Endothelial cell (in vitro differentiated cells): ENCODE measurements at places on chromosomes 7 and 10. TPM values are rescaled to one million over a fixed set of nuclear protein-coding genes. Genes with fewer than 3 reads are reported as not detected.

GRCh38 chr7:88845091-88845490, 49.6 kb upstream of the TEX47 start:
- DNase-seq = no peak
- H3K4me1 ChIP-seq = peaks cover 4% of the 10 kb centered on the region
- no peak overlapping the region for H3K4me3 ChIP-seq

- H3K27ac ChIP-seq = no peak overlapping the region
- H3K36me3 ChIP-seq = peaks cover 18% of the 10 kb centered on the region
- no peak for DNase-seq
- no peak overlapping the region for H3K4me3 ChIP-seq
- peaks cover 47% of the 10 kb centered on the region for H3K4me1 ChIP-seq
These were observed 13.3 kb upstream of the EXOC6 start for GRCh38 chr10:92834986-92835385.

- H3K36me3 ChIP-seq = no peaks in the 10 kb centered on the region
- H3K4me1 ChIP-seq = no peaks in the 10 kb centered on the region
- H3K4me3 ChIP-seq = no peak overlapping the region
- no peak overlapping the region for H3K27ac ChIP-seq
These were observed 797.6 kb upstream of the MBL2 start for GRCh38 chr10:53570221-53570620.

DNA sequence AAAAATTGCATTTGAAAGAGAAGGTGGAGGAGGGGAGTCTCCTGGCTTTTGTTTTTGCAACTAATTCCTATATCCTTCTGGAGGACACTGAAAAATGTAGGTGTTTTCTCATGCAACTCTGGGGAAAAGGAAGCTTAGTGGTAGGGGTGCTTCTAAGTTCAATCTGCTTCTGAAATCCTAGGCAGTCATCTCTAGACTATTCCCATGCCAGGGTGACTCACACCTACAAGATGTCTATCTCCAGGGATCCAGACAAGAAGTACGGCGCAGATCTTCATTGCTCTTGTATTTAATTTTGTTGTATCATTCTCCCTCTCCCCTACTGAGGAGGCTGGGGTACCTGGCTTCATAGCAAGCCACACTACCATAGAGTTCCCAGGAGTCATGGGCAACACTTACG, 258.8 kb downstream of the PHF14 start:
- no peak for DNase-seq
- H3K27me3 ChIP-seq = no peaks in the 10 kb centered on the region
- H3K27ac ChIP-seq = no peak overlapping the region

Gene OR6B1
- total RNA-seq = not detected

DNA sequence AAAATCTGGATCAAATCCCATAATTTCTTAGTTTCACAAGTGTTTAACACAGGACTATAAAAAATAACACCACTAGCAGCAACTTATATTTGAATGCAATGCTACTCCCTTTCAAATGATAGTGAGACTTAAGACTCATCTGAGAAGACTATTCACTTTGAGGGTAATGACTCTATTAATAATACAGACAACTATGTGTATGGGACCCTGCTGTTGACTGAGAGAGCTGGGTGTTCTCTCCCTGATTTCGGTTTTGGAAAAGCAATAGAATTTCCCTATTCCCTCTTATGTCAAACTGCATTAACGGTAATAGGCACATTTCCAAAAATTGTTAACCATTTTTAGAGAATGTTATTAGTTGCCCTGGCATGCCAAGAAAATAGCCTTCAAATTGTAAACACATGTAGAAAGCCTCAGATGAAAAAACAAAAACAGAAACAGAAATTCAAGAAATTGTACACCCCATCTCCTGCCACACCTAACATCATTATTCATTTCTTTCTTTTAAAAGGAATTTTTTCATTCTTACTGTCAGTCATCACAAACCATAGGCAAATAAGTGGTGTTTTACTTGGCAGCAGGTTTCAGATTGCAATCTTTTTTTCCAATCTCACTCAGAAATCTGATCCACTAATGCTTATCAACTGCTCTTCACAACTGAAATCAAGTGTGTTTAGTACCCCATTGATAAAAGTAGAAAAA, 153.7 kb downstream of the TFPI2 start:
- DNase-seq = no peak
- no peak overlapping the region for H3K27ac ChIP-seq
- H3K4me3 ChIP-seq = no peak overlapping the region
- H3K36me3 ChIP-seq = no peaks in the 10 kb centered on the region
- H3K27me3 ChIP-seq = peaks cover 1% of the 10 kb centered on the region

DNA sequence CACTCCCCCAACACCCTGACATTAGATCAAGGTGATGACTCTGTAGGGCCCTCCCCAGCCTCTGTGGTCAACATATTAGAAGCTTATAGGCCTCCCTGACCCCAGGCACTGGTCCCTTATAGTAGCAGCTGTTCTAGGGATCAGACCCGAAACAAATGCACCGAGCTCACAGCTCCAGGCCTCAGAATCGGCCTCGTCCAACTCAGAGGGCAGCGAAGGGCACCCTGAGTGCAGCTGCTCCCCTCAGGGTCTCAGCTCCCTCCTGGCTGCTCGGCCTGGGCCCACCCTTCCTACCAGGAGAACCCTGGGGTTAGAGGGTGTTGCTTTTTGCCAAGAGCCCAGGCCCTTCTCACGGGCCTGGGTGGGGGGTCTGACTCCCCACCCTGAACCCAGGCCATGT, 5.0 kb downstream of the ECHS1 start:
- no peak for DNase-seq
- peaks cover 27% of the 10 kb centered on the region for H3K36me3 ChIP-seq
- H3K4me3 ChIP-seq = no peak overlapping the region
- peaks cover 2% of the 10 kb centered on the region for H3K4me1 ChIP-seq
